ENCODE measurements at places on chromosomes 12 and 14. TPM values are rescaled to one million over a fixed set of nuclear protein-coding genes. Genes with fewer than 3 reads are reported as not detected.

Gene TIMELESS
- total RNA-seq = 2.9 TPM

Gene KRT71
- total RNA-seq = 1.6 TPM

DNA sequence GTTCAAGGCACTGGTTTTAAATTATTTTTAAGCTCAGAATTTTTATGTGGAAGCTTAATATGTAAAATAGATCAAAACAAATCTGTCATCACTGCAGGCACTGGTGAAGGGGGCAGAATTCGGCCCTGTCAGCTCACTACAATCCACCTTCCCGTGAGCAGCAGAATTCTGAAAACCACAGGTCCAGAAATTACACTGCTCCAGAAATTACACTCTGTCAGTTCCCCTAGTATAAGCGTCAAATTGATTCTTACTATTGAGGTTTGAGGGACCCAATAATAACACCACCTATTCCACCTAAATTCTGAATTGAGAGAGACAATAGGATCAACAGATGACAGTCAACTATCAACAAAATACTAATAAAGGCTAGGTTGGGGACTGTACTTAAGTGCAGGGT lies 245.5 kb downstream of the PHLDA1 start:
- DNase-seq = no peak

- DNase-seq = no peak
Measured at GRCh38 chr12:67450441-67450840, 181.3 kb downstream of the CAND1 start.

Gene NEUROD4
- not detected for total RNA-seq

Gene OTUB2
- total RNA-seq = 20.2 TPM

DNA sequence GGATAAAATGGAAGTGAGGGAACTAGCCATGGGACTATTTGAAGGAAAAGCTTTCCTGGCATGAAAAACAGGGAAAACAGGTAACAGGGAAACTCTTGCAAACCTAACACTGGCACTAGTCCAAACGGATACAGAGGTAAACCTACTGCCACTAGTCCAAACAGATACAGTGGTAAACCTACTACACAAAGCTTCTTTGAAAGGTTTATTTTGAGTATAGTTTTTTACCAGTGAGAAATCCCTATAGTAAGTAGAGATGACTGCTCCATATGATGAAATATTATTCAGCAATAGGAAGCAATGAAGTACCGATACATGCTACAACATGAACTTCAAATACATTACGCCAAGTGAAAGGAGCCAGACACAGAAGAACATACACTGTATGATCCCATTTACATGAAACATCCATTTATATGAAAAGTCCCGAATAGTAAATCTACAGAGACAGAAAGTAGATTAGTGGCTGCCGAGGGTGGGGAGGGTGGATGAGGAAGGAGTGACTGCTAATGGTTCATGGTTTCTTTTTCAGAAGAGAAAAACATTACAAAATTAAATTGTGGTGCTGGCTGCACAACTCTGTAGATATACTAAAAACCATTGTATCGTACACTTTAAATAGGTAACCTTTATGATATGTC lies 25.5 kb downstream of the SPTLC2 start:
- no peak for DNase-seq

DNA sequence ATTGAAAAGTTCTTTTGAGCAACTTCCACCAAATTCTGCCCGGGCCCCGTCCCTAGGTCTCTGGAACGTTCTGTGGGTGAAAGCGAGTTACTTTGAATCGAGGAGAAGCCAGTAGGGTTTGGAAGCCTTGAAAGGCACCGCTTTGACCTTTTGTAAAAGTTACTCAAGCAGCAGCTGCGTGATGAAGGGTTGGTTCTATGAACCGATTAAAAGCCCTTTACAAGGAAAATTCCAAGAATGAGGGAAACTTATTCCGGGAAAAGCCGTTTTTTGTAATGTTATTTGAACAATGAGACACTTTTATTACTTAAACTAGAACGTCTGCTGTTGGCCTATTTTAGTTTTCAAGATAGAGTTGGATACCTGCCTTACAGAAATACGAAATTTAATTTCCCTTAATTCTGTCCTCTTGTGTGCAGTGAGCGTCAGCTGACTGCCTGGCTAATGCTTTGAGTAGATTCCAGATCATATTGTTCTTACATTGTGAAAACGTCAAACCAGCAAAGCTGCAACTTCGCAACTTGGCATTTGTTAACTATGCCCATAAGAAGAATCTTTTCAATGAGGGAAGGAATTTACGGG lies 906 bp downstream of the LARP4 start:
- DNase-seq = peak; percentile 82

- DNase-seq = no peak
Measured at GRCh38 chr12:109951136-109951535, 45.0 kb downstream of the GIT2 start.

DNA sequence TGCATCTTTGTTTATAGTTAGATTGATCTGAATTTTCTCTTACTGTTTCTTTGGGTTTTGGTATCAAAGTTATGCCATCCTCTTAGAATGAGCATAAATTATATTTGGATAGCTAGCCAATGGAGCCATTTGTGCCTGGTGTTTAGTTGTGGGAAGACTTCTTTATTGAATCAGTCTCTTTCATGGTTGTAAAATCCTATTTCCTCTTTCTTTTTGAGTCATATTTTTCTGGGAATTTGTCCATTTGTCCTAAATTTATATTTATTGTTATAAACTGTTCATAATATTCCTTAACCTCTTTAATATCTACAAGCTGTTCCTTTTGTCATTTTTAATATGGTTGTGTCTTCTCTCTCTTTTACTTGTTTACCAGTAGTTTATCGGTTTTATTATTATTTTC lies 462.5 kb downstream of the AEBP2 start:
- no peak for DNase-seq

DNA sequence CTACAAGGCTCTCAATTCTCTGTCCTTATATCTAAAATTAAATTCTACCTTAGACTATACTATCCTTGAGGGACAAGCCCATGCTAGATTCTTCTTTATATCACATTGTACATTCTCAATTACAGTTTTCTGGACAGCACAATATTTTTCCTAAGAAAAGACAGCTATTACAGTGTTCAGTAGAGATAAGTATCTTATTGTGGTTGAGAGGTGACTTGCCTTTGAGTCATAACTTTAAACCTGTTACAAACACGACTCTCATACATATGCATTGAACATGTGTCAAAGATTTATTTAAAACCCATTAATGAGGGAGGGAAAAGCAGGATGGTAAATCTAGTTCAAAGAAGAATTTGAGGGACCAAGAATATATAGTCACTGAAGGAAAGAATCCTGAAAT lies 61.1 kb downstream of the TPH2 start:
- no peak for DNase-seq

- peak; percentile 49 for DNase-seq
Measured at GRCh38 chr14:92464156-92464555, 49.4 kb upstream of the RIN3 start.

GRCh38 chr14:92677087-92677668 lies 71.2 kb downstream of the LGMN start:
- DNase-seq = no peak

GRCh38 chr14:32786886-32787285 lies 151.8 kb upstream of the NPAS3 start:
- no peak for DNase-seq

Gene KIAA0586
- total RNA-seq = 15.3 TPM

- DNase-seq = no peak
Measured at GRCh38 chr14:38716926-38717325, 386.1 kb downstream of the SEC23A start.

DNA sequence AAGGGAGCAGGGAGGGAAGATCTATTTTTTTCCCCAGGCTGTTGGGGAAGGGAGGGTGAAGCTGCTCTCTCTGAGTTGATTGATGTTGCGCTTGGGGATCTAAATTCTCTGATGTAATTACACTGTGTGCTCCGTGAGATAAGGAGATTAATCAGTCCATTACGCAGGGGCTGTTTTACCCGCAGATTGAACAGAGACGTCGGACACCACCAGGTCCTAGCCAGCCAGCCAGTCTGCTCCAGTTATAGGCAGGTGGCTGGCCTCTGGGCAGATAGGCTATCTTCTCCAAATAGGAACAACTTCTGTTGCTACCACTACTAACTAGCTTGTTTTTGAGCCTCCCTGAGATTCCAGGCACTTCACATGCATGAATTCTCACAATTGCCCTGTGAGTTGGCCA lies 91.1 kb downstream of the SRRM4 start:
- DNase-seq = no peak

Gene ZNF605
- 6.0 TPM for total RNA-seq

DNA sequence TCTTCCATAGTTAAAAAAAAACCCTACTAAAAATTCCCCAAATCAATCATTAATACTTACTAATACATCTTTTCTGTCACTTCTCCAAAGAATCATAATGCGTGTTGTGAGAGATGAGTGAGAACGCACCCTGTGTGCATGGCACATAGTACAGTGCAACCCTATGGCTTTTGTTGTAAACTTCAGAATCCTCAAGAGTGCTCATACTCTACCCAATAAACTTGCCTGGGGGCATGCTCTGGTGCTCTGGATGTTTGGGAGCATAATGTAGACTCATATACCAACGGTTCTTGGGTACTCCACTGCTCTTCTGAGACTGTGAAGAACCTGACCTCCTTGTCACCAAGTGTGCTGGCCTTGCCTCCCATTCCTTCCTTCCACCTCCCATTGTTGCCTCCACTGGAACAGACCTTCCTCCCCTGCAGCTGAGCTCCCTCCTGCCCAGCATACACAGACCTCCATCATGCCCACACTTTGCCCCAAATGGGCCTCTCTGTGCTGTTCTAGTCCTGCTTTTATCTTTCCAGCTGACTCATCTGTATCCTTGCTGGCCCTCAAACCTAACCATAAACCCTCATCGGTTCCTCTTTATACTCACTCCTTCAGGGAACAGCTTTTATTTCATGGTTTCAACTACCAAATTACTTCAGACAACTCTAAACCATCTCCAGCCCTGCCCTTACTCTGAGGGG lies 8.9 kb downstream of the DCP1B start:
- no peak for DNase-seq

- DNase-seq = no peak
Measured at GRCh38 chr12:11653215-11653753, 3.8 kb downstream of the ETV6 start.

DNA sequence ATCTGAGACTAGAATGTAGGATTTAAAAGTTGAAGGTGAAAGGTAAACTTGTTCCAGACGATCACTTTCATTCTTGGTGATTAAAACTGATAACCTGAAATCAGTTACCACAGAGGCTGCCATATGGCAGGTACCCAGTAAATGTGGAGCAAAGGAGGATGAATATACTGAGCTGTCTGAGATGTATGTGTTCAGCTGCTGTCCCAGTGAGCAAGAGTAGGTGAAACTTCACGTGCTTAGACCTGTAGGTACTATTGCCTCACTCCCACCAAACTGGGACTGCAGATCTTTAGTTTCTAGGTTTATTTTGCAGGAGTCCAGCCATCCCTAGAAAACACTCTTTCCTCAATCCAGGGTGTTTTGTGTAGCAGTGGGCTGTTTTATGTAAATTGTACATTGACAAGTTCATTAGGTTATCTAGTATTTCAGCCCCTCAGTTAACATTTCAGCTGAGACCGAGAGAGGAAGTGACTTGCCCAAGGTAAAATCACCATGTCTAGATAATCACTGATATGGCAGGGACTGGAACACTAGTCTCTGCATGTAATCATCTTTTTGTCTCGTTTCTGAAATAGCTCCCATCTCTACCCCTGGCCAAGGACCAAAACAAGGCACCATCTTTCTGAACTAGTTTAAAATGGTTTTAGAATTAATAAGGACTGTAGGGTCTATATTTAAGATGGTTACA lies 62.7 kb downstream of the ATG14 start:
- peak; percentile 21 for DNase-seq

Gene OASL
- not detected for total RNA-seq

Gene LYZ
- 14.3 TPM for total RNA-seq

- DNase-seq = no peak
Measured at GRCh38 chr14:68395604-68396003, 397.3 kb downstream of the ZFP36L1 start.

GRCh38 chr12:76470028-76470939 lies 89.3 kb downstream of the OSBPL8 start:
- no peak for DNase-seq

Gene FLVCR2
- total RNA-seq = 24.3 TPM

DNA sequence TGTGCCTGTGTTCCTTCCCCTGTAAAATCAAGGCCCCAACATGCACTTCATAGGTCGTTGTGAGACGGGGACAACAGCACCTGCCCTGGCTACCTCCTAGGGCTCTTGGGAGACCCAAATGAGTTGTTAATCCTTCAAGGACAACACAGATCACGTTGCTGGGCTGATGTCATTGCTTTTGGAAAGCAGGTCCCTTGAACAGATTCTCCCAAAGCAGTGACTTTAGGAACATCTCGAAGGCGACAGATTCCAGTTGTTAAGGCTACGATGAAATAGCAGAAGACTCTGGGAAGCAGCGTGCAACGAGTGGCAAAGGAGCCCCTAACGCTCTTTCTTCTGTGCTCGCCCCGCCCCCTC lies 26.2 kb upstream of the MAP1LC3B2 start:
- peak; percentile 74 for DNase-seq
